ENCODE measurements at places on chromosomes 6 and 20.
A peak's percentile ranks its signal among the peaks of the same experiment; 100 is the strongest.

- DNase-seq: no peak
These were observed 533.4 kb downstream of the PKHD1 start for GRCh38 chr6:51554029-51554428.

GRCh38 chr6:74587386-74587785 lies 618.5 kb downstream of the COL12A1 start:
- no peak for DNase-seq

- no peak for DNase-seq
These were observed 22.3 kb upstream of the RSPO3 start for GRCh38 chr6:127096167-127096566.

DNA sequence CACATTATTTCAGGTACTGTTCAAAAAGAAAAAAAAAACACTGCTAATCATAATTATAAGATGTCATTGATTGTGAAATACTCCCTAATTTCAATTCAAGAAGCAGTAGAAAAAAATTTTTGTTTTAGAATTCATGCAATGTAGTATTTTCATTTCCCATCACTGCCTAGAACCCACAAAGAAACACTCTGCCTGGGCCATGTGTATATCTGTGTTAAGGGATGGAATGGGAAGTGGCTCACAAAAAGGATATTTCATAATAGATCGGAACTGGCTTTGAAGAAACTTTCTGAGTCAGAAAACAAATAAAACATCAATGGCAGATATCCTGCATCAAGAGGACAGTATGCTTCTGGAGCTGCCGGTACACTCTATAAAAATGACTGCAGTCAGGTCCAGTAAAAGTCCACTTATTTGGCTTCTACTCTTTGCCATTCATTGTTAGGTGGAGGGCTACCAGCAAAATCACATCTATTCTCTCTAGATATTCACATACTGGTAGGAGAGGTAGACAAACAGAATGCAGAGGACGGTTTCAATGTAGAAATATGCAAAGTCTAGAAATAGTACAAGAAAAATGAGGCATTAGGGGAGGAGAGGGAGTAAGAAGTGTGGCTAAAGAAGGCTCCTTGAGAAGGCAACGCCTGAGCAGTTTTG lies 135.0 kb upstream of the TNFAIP3 start:
- DNase-seq: no peak

GRCh38 chr6:81934936-81935335 lies 182.5 kb upstream of the TENT5A start:
- DNase-seq: no peak

DNA sequence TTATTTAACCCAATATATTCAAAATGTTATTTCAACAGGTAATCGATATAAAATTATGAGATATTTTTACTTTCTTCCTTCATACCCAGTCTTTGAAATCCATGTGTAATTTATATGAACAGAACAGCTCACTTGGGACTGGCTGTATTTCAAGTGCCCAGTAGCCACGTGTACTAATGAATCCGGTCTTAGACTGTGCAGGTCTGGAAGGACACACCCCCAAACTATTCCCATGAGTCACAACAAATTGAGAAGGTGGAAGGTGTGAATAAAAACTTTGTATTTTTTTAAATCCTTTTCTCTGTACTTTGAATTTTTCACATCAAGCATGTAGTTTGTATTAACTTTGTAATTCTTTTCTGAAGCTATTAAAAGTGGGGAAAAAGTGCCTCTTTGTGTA lies 2.8 kb downstream of the UNC5CL start:
- DNase-seq: no peak

- DNase-seq: no peak
These were observed 12.1 kb upstream of the PDYN start for GRCh38 chr20:2005831-2006426.

DNA sequence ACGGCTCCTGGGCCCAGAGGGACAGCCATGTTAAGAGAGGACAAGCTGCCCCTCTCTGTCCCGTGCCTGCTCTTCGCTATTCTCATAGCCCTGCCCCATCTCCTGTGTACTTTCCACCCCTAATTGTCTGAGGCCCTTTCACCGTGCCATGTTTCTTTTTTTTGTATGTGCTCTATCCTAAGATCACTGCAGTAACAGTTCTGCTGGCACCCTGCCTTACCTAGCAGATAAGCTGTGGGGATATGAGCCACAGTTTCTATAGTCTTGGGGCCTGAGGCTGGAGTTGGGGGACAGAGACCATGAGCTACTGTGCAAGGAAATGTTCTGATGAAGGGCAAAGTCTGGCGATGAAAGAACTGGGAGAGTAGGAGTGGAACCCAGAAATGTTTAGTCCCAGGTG lies 269.5 kb upstream of the CITED2 start:
- DNase-seq: no peak

DNA sequence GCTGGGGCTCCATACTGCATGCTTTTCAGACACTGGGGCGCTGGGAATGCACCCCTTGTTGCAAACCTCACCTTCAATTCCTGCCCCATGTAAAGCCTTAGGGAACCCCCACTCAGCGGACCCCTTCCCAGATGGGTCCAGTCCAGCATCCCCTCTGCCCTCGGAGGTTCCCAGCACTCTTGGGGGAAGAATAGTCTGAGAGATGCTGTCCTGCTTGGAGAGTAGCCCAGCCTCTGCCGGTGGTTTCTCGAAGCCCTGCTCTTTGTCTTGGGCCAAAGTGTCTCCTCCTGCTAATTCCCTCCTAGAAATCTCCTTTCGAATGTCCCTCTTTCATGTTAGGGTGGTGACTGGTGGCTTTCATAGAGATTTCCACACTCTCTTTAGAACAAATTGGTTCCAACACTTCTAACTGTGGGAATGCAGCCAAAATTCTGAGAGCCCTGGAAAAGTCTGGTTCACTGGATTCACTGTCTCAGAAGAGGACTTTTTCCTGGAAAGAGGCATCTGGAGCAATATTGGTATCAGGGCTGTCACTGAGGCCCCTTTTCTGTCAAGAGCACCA lies 24.9 kb upstream of the SULF2 start:
- no peak for DNase-seq

DNA sequence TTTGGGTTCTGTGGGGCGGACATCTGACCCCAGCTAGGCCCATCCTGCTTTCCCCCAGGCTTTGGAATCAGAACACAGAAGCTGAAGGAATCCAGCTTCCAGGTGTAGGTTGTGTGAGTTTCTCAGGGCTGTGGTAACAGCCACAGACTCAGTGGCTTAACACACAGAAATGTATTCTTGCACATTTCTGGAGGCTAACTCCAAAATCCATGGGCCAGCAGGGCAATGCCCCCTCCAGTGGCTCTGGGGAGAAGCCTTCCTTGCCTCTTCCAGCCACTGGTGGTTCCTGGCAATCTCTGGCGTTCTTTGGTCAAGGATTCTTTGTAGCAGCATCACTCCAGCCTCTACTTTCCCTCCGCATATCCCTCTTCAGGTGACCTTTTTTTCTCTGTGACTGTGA lies 1.3 kb upstream of the EMILIN3 start:
- no peak for DNase-seq

DNA sequence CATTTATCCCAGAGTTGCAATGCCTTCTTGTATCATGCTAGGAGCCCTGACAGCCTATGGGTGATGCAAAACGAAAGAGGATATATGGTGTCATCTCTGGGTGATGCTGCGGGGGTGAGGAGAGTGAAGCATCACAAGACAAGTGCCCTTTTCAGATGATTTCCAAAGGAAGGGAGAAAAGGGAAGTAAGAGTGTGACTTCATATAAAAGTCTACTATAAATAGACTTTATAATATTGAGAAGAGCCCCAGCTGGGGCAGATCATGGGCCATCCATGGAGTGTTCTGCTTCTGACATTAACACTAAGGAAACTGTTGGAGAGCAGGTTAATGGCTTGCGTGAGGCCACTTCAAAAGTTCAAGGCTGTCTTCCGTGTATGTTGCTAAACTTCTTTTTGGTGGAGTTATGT lies 4.4 kb downstream of the CD83 start:
- no peak for DNase-seq

GRCh38 chr20:35630636-35631035 lies 15.0 kb downstream of the SPAG4 start:
- DNase-seq: no peak

GRCh38 chr6:134506162-134506561 lies 188.2 kb upstream of the SGK1 start:
- no peak for DNase-seq

DNA sequence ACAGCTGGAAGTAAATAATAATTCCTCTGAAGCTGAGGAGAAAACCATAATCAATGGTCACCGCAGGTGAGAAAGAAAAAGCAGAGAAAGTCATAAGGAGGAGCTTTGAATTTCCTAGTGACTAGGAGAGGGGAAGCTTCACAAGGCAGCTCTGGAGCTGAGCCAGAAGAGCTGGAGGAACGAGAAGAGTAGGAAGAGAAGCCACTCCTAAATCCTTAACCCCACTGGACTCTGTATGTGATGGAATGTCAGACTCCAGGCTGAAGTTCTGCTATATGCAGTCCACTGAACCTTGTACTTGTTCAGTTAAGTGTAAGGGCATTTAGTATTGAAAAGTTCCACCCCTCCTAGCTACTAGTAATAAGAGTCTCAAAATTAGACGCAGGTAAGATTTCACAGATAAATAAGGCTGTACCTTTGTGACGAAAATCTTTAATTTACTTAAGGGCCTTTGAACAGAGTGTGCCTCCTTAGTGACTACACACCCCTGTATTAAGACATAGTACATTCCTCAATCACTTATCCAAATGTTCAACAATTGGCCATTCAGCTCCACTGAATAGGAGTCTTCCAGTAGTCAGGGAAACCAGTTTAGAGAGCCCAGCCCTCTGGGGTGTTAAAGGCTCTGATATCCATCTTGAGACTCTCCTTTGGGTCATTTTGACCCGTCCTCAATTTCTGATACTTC lies 71.4 kb upstream of the UFL1 start:
- DNase-seq: no peak

GRCh38 chr20:35283441-35284266 lies 918 bp downstream of the EIF6 start:
- no peak for DNase-seq

DNA sequence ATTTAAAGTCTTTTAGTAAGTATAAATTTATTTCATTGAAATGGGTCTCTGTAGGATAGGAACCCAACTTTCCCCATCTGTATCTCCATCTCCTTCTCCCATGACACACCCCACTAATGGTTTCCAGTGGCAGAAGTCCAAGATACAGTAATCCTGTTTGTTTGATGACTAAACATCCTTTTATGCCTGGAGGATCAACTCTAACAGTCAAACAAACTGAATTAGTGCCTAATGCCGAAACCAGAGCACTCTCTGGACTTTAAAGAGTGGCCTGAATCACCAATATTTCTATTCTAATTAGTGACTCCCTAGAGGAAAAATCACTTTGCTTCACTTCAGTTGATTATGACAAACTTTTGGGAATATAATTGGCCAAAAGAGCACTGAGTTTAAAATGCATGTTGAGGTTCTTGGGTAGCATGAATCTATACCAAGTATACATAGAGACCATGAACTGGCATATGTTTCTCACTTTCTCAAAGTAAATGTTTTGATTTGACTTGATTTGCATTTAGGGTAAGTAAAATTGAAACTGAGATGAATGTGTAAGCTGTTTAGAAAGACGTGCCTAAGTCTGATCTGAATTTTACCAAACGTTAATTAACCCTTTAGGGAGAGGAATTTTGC lies 776.4 kb upstream of the NRSN1 start:
- peak; percentile 73 for DNase-seq

- no peak for DNase-seq
These were observed 1.5 kb downstream of the ZCCHC3 start for GRCh38 chr20:298776-299391.

- no peak for DNase-seq
These were observed 758.3 kb downstream of the KIF16B start for GRCh38 chr20:15814911-15815310.

DNA sequence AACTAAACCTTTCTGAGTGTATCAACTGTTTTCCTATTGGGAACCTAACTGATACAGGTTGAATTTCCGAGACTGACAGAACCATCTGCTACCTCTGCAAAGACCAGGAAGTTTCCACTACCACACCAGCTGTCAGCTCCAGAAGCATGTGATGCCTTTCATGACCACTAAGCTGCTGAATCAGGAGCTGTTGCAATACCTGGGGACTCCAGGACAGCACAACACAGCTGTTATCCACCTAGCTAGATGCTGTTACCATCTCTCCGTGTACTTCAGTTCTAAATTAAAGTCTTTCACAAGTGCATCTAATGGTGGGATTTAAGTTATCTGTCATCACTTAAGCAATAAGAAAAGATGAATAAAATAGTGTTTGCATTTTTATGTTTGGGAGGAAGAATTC lies 158.2 kb upstream of the IMPG1 start:
- DNase-seq: no peak

- no peak for DNase-seq
These were observed 9.9 kb upstream of the SNX9 start for GRCh38 chr6:157813191-157813590.

DNA sequence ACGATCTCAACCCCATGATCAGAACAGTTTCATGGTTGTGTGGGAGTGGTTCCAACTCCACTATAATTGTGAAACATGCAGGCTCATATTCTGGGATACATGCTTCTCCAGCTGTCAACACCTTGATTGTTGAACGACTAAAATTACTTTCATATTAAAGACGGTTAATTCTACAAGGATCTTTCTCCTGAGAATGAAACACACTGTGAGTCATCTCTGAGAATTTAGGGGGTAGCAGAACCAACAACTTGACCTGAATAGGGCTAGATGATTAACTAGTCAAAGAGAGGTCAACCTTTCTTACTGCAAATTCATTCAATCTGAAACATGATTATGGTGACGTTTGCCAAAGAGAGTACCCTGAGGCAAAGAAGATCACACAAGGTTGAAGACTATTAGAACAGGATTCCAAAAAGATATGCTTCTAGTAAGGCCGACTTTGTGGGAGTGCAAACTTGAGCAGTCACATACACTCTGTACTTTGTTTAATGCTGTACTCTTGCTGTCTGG lies 175.2 kb upstream of the CITED2 start:
- no peak for DNase-seq

DNA sequence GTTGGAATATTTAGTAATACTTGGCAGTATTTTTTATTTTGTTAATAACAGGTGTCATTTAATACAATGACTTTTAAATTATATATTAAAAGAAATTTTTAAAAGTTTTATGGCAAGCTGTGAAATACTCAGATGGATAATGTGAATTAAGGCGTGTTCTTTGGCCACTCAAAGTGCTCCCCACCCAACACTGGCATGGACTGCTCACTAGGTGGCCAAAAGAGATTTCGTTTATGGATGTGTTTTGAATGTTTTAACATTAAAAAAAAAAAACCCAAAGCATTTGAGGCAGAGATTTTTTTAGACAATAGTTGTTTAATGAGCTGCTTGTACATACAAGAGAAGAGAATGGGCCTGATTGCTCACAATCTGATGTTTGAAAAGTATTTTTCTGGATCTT lies 86.5 kb downstream of the QKI start:
- no peak for DNase-seq

- DNase-seq: no peak
These were observed 181.9 kb downstream of the SCP2D1 start for GRCh38 chr20:18995455-18995854.

DNA sequence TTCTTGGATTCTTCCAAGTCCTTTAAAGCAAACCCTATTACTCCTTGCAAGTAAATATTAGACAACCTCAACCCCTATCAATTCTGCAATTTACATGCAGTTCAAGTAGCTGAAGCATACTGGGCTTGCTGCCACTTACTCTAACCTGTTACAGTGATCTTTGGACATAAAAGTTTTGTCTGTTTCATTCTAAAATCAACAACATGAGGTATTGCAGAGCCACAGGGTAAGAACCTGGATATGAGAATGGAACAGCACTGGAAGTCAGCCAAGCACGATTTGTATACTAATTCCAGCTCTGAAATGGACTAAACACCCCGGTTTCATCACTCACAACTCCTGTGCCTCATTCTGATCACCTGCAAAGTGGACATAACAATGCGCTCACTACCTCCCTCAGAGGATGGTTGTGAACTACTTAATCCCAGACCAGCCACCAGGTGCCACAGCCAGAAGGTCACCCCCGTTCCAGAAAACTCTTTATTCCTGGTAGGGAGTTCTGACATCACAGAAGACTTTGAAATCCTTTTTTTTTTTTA lies 270.0 kb downstream of the ADGB start:
- DNase-seq: no peak
